ENCODE measurements at places on chromosomes 4 and X.

DNA sequence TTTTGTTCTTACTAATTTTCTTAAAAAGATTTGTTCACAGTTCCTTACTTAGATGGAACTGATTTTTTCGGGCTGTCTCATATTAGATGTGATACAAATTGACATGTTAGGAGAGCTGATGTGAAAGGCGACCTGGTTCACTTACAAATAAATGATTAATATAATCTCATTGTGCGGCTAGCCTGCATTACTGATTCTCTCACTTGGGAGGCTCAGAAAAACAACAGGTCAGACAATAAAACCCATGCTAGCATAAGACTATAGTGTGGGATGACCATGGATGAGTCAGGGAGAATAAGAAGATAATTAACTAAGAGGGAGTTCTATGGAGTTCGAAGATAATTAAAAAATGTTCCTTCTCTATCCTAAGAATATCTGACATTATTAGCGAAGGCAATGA, 40.8 kb downstream of the RTL9 start:
- no peak for DNase-seq

DNA sequence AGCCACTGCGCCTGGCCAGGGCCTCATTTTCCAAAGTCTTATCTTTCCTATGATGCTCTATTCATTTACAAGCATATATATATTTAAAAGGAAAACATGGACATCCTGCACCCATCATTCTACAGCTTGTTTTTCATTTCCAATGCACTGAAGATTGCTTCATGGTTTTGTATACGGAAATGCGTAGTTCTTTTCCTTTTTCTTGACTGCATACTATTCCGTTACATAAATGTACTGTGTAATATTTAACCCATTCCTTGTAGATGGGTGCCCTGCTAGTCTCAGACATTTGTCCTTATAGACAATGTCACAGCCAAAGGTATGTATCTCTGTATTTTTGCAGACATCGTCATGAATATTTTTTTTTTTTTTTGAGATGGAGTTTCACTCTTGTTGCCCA, 257.0 kb downstream of the ASMT start:
- no peak for DNase-seq

DNA sequence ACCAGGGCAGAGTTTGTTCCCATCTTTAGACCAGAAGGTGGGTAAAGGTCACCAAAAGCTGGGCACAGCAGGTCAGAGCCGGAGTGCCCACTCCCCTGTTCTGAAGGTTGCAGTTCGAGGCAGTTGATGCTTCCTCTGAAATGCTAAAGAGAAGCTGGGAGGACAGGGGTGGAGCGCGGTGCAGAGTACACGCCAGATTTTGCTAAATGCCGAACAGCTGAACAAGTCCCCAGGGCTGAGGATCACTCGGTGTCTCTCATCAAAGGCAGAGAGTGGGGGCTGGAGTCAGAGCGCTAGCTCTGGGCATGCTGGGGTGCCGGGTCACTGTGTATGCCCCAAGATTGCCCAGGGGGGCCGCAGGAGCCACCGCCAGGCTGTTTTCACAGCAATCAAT, 197.0 kb downstream of the BCOR start:
- DNase-seq, result no peak

DNA sequence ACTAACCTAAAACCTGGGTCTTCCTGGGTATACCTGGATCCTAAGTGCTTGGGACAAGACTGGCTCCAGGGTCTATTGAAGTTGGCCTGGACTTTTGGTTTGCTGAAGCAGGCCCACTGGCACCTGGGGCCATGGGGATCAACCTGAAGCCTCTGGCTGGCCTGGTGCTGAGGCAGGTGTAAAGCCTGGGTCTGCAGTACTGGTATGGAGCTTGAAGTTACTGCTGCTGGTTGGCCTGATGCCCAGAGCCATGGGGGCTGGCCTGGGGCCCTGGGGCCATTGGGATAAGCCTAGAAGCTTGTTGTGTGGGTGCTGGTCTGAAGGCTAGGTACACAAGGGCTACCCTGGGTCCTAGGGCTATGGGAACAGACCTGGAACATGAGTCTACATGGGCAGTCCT, 743.2 kb upstream of the GRIA3 start:
- DNase-seq, result no peak

DNA sequence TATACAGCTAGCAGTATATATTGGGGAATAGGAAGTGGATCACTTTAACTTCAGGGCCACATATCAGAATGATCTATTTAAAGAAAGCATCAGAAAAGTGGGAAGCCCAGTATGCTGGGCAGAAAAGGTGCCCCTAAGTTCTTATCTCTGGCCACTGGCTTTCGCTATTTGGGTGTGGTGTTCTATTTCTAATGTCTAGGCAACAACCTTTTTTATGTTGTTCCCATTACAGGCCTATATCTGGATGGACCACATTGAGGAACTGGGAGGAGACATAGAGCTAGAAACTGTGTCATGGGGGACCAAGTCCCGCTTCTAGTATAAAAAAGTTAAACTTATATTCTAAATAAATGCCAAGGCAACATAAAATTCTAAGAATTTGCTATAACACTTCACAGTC, 935.6 kb downstream of the PDHA2 start:
- DNase-seq, result no peak

GRCh38 chr4:92101737-92102172, 202.0 kb upstream of the GRID2 start:
- DNase-seq, result no peak

GRCh38 chr4:128844931-128845330, 35.4 kb downstream of the JADE1 start:
- DNase-seq, result no peak

DNA sequence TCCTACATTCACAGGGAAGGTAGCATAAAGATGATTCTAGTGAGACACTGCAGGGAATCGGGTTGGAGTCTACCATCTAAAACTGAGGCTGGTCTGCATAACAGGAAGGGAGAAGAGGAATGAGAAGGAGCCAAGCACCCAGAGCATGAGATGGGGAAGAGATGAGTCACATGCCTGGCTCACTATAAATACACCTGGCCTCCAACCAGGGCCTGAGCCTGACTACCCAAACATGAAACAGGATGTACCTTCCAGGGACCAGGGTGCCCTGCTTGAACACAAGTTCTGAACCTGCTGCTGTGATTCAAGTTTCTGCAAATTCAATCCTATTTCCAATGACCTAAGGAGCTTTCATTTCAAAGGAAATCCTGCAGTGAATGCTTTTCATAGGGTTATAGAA, 24.9 kb downstream of the CD99L2 start:
- no peak for DNase-seq

- DNase-seq, result no peak
Observed at GRCh38 chr4:181860157-181860556, 383.0 kb upstream of the TENM3 start.

DNA sequence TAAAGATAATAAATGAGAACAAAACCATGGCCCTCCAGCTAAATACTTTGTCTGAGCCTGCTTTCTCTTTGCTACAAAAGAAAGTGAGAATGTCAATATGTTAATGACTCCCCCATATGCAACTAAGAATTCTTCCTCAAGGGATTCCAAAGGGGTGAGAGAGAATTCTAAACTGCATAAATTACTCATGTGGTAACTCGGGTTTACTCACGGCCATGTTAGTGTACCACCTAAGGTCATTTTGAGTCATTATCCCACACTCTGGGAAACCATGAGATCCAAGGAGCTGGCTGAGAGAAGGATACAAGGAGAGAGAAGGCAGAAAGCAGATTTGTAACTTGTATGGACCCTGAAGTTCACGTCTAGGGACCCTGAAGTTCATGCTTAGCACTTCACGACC, 190.3 kb downstream of the DHX15 start:
- DNase-seq, result no peak

- no peak for DNase-seq
Observed at GRCh38 chr4:32207456-32207855, 1487.3 kb downstream of the PCDH7 start.

GRCh38 chr4:118850488-118851173, 14.7 kb upstream of the SEC24D start:
- DNase-seq, result no peak

GRCh38 chr4:105196523-105197145, 50.0 kb downstream of the TET2 start:
- DNase-seq, result no peak

GRCh38 chr4:56764223-56764622, 57.3 kb downstream of the SPINK2 start:
- DNase-seq, result no peak

GRCh38 chr4:36251983-36252382, 7.7 kb upstream of the ARAP2 start:
- DNase-seq, result no peak

GRCh38 chrX:139739138-139739537, 31.2 kb upstream of the MCF2 start:
- no peak for DNase-seq

- DNase-seq, result no peak
Observed at GRCh38 chr4:168584321-168584771, 87.5 kb downstream of the PALLD start.

DNA sequence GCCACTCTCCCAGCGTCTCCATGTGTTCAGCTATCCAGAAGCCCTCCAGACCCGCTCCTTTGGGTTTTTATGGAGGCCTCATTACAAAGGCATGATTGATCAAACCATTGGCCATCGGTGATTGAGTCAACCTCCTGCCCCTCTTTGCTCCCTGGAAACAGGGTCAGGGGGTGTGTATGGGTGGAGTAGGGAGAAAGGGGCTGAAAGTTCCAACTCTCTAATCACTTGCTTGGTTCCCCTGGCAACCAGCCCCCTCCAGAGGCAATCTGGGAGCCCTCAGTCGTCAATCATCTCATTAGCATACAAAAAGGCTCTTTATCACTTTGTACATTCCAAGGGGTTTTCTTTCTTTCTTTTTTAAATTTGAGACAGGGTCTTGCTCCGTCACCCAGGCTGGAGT, 2.3 kb downstream of the TRIM2 start:
- no peak for DNase-seq

GRCh38 chr4:180380733-180381132, 1862.5 kb upstream of the TENM3 start:
- DNase-seq, result no peak
